ENCODE measurements at places on chromosomes 11 and 22. TPM values are rescaled to one million over a fixed set of nuclear protein-coding genes. Genes with fewer than 3 reads are reported as not detected.

Gene OR52E8
- total RNA-seq = not detected

Gene TECTA
- total RNA-seq = 0.05 TPM

DNA sequence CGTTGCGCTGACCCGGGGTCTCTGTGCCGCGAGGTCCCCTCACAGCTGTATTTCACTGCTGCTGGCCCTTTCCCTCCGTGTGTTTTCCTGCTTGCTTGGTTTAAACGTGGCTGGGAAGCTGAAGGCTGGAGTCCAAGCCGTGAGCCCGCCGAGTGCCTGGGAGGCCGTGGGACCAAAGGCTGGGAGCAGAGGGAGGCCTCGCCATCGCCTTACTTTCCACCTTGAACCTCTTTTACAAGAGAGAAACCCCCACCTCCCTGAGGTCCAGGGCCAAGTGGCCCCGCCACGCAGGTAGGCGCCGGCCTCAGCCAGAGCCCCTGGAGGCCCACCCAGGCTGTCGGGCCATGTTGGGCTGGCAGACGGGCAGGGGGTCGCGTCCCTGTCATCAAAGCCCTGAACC, 411.6 kb downstream of the TBC1D22A start:
- H3K4me1 ChIP-seq = no peaks in the 10 kb centered on the region
- no peaks in the 10 kb centered on the region for H3K27me3 ChIP-seq
- no peak overlapping the region for H3K4me3 ChIP-seq
- DNase-seq = no peak
- H3K27ac ChIP-seq = no peak overlapping the region

Gene TSPAN18
- total RNA-seq = 0.96 TPM
